ENCODE measurements at places on chromosomes 4 and X.
A peak's percentile ranks its signal among the peaks of the same experiment; 100 is the strongest.

GRCh38 chrX:101617211-101618191 lies at the start of gene ARMCX6:
TSS of gene ARMCX6 (minus strand) at chrX:101618000. CDS start at chrX:101616620, 1,380 bp downstream.
- DNase-seq: peak; percentile 88

- DNase-seq: no peak
These were observed 51.7 kb downstream of the GASK1B start for GRCh38 chr4:158121161-158121579.

GRCh38 chrX:65667157-65667502 lies 324 bp upstream of the MSN start:
- DNase-seq: no peak

- DNase-seq: no peak
These were observed 1602.4 kb upstream of the ADGRL3 start for GRCh38 chr4:59597536-59598329.

GRCh38 chr4:39555472-39555871 lies 28.2 kb upstream of the UGDH start:
- DNase-seq: no peak

DNA sequence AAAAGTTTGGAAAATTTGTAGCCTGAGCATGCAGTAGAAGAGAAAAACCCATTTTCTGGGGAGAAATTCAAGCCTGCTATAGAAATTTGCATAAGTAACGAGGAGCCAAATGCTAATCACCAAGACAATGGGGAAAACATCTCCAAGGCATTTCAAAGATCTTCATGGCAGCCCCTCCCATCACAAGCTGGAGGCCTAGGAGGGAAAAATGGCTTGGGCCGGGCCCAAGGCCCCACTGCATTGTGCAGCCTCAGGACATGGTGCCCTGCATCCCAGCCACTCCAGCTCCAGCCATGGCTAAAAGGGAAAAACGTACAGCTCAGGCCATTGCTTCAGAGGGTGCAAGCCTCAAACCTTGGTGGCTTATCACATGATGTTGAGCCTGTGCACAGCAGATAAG lies 87.7 kb downstream of the SHROOM4 start:
- no peak for DNase-seq

DNA sequence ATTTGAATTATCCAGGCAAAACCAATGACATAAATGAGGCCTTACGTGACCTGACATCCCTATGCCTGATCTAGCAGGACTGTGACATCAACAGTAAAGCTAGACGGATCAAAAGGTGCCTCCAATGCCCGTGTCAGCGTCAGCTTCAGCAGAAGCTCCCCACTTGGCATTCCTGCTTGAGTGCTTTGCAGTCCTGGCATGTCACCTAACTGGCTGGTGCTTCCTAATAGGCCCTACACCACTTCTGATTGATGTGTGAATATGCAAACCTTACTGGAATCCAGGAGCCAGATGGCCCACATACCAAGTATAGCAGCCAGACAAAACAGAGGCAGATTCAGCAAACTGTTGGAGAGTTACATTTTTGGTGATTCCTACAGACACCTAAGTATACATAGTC lies 224.2 kb downstream of the DMD start:
- peak; percentile 23 for DNase-seq

- DNase-seq: no peak
These were observed 5.8 kb upstream of the SEPTIN11 start for GRCh38 chr4:76943790-76944189.

DNA sequence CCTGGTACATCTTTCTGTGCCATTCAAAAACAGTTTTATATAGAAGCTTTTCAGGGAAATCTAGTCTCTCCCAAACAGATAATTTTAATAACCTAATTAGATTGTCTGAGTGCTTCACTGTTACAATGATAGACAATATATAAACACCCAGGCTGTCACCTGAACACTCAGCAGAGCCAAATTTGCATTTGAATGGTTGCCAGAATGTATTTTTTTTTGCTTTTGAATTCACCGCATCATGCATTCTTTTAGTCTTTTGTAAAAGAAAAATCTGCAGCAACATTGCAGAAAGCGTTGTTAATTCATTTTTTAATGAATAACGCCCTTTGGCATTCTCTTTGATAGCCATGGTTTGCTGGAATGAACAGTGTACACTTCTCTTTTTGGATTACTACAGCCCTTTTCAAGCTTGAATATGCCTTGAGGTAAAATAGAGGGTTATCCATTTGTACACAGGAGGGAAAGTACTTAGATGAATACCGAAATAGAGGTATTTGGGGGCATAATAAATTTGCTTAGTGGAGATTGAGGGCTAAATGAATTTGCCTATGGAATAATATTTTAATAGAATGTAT lies 175.0 kb upstream of the EPHA5 start:
- DNase-seq: no peak

DNA sequence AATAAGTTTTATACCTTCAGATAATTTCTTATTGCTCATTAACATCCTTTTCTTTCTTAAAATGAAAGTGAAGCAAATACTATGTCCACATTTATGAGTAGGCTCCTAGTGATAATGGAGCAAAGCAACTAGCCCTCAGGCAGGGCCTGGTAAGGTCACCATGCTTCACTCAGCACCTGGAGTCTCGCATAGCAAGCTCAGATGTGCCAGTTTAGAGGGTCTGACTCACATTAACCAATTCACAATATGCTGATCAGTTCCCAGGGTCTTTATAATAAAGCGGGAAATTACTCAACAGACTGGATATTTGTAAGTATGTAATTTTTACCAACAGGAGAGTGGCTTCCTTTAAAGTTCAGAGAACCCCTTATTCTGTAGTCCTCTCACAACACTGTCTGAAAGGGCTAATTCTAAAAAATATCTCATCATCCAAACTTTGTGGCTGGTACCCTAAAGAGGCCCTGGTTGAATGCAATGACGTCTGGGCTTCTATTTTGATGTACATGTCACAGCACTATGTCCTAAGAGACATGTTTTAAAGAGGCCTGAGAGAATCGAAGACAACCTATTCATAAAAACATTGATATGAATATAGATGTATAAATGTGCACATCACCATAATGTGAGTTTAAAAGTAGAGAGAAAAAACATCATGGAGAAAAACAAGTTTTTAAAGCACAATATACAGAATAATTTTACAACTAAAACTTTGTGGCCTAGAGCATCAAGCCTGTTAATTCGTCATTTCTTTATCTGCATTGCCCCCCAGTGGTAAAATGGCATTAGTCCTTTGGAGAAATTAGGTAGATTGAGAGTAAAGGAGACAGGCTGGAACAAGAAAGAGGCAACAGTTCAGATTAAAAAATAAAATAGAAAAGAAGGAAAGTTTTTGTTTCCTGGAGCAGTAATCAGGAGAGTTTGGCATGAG lies 44.3 kb downstream of the IL21 start:
- DNase-seq: no peak

- DNase-seq: no peak
These were observed 31.8 kb upstream of the PDLIM5 start for GRCh38 chr4:94419956-94420355.

DNA sequence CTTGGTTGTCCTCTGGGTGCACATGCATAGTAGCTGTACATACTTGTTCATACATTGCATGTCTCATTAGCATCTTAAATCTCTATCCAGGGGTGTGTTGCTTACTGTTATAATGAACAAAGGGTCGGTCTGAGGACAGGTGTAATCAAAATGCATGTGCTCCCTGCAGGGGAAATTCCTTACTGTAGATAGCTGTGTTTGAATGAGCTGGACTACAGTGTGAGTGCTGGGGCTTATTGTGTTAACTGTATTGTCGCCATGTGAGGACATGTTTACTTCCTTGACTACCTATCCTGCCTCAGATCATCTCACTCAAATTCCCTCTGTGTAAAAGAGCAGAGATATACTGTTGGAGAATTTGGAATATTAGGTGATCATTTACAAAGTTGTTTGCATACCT lies 98.7 kb downstream of the KLHL34 start:
- no peak for DNase-seq

- DNase-seq: no peak
These were observed 758 bp downstream of the IQSEC2 start for GRCh38 chrX:53280331-53281320.

DNA sequence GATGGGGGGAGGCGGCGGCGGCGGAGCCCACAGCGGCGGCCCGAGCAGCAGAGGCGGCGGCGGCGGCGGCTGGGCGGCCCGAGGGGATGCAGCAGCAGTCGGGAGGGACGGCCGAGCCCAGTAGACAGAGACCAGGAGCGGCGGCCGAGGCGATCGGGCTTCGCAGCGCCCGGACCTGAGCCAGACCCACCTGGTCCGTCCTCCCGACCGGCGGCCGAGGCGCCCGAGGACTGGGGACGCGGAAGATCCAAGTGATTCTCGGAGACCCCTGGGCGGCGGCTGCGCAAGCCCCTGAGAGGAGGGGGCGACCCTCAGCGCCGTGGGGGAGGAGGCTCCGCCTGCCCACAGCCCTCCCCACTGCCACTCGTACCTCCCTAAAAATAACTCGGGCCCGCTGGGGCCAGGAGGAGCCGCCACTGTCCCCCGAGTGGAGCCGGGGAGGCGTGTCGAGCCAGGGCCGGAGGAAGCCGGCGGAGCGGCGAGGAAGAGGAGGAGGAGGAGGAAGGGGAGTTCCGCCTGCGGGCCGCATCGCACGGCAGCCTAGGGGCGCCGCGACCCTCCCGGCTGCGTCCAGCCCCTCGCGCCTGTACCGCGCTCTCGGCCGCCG lies 608 bp downstream of the RAPGEF2 start:
- DNase-seq: peak; percentile 76

GRCh38 chrX:9942086-9942485 lies 25.1 kb upstream of the CLDN34 start:
- no peak for DNase-seq

DNA sequence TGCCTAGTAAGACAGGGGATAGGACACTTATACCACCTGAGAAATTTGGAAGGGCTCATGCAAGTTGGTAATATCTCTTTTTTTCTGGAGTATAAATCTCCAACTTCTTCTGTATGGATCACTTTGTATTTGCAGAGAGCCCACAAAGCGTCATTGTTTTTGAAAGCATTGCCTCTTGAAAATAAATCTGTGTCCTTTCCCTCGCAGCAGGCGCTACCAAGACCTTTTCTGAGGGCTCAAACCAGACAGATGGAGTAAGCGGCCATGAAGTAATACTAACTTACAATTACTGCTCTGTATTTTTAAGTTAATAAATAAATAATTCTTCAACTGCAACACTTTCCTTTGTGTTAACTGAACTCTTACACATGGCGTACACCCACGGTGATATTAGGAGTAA lies 56.0 kb upstream of the FBXW7 start:
- no peak for DNase-seq

DNA sequence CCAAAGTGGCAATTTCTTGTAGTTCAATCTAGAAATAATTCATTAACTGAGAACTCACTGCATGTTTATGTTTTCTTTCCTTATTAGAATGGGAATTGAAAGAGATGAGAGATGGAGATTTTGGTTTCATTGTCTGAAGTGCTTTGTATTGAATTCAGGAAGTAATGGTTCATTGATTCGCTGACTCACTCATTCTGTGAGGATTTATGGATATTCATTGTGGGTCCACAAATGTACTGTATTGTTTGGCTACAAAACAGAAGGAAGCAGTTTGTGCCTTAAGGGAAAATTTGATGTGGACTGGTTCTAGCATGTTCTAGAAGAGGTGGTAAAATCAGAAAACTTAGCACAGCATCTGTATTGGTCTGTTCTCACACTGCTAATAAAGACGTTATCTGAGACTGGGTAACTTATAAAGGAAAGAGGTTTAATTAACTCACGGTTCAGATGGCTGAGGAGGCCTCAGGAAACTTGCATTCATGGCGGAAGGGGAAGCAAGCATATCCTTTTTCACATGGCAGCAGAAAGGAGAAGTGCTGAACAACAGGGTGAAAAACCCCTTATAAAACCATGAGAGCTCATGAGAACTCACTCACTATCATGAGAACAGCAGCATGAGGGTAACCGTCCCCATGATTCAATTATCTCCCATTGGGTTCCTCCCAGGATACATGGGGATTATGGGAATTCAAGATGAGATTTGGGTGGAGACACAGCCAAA lies 132.3 kb upstream of the VCX3A start:
- DNase-seq: no peak

DNA sequence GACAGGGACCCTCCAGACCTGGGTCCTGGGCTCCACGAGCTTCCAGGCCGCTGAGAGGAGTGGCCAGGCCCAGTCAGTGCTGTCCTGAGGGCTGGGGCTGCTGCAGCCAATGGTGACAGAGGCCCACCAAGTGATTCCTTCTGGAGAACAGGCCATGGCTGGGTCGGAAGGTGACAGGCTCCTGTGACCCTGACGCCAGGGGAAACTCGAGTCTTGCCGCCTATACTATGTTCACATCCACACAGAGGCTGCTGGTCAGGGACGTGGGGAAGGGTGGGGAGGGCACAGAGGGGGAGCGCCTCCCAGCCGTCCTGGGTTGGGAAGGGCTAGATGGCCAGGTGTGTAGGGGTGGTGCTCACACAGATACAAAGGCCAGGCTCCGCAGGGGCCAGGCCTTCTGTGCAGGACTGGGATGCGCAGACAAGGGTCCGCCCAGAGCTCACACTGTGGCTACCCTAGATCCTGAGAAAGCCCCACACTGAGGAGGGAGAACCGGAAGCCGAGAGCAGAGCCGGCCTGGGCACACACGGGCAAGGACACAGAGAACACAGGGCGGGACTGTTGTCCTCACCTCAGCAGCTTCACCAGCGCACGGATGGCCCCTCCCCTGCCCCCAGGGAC lies 81.4 kb downstream of the HTRA3 start:
- DNase-seq: no peak

DNA sequence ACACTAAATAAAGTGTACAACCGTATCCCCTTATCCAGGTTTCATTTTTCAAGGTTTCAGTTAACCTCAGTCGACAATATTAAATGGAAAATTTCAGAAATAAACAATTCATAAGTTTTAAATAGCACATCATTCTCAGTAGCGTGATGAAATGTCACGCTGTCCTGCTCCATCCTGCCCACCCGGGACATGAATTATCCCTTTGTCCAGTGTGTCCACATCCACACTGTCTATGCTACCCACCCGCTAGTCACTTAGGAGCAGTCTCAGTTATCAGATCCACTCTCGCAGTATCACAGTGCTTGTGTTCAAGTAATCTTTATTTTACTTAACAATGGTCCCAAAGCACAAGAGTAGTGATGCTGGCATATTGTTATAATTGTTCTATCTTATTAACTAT lies 54.7 kb downstream of the FRYL start:
- DNase-seq: no peak

DNA sequence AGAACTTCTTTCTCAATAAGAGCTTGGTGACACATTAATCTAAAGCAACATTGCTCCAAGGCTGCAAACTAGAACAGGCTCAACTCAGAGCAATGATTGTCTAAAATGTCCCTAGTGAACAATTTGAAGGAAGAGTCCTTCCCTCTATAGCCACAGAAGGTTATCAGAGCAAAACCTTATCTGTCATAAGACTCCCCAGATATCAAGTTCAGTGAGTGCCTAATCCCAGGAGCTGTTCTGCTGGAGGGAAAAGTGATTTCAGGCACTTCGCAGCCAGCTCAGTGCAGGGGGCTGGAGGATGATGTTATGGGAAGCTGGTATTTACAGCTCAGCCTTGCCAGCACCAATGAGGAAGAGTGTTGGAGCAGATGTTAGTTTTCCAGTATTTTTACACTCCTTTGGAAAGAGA lies 497.5 kb downstream of the INPP4B start:
- DNase-seq: no peak

- no peak for DNase-seq
These were observed 94.4 kb downstream of the BLTP1 start for GRCh38 chr4:122246551-122246950.

GRCh38 chr4:177107288-177107921 lies 202.3 kb upstream of the NEIL3 start:
- no peak for DNase-seq
